ENCODE measurements at places on chromosomes 16 and 17. TPM values are rescaled to one million over a fixed set of nuclear protein-coding genes. Genes with fewer than 3 reads are reported as not detected.

ABCC11 gene
- 2.6 TPM for total RNA-seq

SPNS3 gene
- total RNA-seq: not detected

MRPL38 gene
- 30.8 TPM for total RNA-seq

TEX14 gene
- not detected for total RNA-seq

DYNLRB2 gene
- 3.2 TPM for total RNA-seq
